ENCODE measurements at places on chromosomes 3 and 15.
A peak's percentile ranks its signal among the peaks of the same experiment; 100 is the strongest.

DNA sequence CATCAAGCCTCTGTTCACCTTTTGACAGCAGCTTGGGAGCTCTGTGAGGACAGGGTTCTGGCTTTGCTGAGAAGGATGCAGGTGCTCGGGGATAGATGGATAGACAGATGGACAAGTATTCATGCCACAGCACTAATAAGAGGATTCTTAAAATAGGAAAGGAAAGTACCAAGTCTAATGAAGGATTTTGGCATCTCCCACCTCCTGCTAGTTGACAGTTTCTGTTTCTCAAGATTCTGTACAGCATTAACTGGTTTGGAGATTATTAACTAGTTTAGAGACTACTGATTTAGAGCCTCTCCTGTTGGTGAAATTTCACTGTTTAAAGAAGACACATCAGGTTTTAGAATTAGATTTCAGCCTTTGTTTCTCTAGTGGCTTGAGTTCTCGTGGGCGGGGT is 152.3 kb downstream of the CACNA1D start:
- no peak for DNase-seq

DNA sequence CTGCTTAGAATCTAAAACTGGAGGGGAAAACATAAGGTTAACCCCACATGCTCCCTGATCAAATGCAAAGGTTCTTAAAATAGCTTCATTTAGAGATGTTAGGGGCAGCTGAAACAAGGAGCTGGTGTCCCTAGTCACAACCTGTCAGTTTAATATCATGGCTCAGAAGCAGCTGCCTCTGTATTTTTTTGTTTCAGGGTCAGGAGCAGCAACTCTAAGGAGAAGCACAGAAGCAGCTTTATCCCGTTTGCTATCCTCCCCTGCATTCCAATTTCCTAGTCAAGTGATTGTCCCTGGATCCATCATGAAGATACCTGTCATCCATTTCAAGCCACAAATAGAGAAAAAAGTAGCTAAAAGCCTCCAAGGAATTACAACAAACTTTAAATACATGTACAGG is 4.1 kb downstream of the FILIP1L start:
- DNase-seq = no peak

GRCh38 chr15:100721758-100722550 is 119.6 kb downstream of the ASB7 start:
- DNase-seq = no peak

DNA sequence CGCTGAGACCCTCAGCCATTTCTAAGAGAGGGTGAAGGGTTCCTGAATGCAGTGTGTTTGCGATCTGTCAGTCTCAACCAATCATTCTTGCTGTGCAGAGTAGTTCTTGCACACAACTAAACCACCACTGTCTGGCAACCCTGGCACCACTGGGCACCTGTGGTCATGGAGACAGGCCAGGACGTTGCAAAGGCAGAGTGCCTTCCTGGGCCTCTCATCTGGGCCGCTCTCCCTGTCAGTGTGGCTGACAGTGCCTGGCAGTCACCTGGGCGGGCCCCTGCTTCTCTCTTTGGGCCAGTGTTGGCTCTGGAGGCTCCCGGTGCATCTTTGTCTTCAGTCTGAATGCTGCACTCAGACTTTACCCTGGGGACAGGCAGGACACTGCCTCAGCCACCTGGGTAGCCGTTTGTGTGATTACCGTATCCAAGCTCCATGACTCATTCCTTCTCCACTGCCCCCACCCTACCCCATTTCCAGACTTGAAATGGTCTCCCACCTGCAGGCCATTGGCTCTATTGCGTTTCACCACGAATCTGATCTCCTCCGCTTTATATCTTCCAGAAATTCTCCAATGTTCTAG is 104.6 kb upstream of the KLF13 start:
- DNase-seq = no peak

DNA sequence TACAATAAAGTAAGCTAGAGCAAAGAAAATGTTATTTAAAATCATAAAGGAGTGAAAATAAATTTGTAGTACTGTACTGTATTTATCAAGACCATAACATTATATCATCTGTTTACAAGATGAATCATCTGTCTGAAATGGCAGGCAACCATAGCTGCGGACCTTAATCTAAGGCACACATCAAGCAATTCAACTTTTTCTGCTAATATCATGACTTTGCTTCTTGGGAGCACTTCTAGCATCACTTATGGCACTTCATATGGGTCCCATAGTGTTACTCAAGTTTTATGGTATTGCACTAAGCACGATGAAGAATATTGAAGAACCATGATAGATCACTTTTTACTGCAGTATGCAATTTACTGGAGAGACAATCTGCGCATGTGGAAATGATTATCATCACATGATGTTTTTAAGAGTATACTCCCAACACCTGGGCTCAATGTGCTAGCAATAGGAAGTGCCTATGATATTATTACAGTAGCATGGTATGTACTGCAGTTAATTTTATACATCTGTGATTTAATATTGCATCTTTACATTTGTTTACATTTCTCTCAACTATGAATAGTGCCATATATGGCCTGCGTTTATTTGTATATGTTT is 137.7 kb upstream of the NECTIN3 start:
- DNase-seq = no peak

GRCh38 chr3:19105826-19106225 is 42.5 kb upstream of the KCNH8 start:
- DNase-seq = no peak

DNA sequence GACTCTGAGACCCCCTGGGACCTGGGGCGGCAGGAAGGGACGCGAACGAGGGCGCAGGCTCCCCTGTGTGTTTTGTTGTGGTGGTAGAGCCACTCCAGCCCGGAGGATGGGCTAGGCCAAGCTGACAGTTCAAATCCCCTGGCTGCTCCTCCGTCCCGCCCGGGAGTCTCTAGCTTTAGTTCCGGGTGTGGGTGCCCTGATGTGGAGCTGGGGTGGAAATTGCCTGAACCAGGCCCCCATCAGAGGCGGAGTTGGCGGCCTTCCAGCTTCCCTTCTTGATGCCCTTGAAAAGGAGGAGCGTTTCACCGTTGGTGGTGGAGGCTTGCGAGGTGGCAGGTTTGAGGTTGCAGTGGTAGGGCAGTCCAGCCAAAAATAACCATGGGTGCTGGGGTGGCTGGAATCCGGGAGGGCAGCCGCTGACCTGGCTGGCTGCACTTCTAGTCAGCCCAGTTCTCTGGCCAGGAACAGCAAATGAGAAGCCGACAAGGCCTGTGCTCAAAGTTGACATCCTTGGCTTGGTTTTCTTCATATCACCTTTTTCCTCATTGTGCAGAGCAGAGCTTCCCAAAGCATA is 817 bp downstream of the CLK3 start:
- peak; percentile 65 for DNase-seq

DNA sequence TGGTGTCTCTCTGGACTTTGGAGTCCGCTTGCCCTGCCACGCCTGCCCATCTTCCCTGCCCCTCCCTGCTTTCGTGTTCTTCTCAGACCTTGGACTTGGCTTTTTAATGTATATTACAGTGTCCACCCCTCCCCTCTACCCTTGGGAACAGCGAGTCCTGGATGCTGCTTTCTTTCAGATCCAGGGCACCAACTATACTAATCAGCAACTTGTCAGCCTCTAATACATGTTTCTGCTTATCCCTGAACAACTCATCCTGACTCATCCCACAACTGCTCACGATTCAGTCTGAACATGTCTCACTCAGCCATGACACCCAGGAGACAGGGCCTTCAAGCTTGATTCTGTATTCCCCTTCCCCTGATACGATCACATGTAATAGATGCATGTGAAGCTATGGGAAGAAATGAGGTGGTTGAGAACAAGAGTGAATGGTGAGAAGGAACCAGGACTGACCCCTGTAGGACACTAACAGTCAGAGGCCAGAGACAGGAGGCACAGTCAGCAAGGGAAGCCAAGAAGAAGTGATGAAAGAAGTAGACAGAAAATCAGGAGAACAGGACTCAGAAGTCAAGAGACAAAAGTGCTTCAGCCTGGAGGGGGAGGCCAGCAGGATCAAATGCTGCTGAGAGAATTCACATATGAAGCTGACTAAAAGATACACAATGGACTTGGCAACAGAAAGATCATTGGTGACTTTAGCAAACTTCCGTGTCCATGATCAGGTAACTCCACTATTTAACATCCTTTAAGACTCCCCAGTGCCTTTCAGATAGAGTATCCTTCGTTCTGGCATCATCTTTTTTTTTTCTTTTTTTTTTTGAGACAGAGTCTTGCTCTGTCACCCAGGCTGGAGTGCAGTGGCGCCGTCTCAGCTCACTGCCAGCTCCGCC is 35.4 kb downstream of the BCL2L10 start:
- DNase-seq = peak; percentile 40

GRCh38 chr3:84567796-84568195 is 391.0 kb upstream of the CADM2 start:
- no peak for DNase-seq

DNA sequence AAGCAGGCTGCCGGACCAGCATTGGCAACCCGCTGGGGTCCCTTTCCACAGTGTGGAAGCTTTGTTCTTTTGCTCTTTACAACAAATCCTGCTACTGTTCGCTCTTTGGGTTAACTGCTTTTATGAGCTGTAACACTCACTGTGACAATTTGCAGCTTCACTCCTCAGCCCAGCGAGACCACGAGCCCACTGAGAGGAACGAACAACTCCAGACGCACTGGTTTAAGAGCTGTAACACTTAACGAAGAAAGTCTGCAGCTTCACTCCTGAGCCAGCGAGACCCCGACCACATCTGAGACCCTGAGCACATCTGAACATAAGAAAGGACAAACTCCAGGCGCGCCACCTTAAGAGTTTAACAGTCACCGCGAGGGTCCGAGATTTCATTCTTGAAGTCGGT is 10.7 kb upstream of the CCR4 start:
- DNase-seq = no peak

DNA sequence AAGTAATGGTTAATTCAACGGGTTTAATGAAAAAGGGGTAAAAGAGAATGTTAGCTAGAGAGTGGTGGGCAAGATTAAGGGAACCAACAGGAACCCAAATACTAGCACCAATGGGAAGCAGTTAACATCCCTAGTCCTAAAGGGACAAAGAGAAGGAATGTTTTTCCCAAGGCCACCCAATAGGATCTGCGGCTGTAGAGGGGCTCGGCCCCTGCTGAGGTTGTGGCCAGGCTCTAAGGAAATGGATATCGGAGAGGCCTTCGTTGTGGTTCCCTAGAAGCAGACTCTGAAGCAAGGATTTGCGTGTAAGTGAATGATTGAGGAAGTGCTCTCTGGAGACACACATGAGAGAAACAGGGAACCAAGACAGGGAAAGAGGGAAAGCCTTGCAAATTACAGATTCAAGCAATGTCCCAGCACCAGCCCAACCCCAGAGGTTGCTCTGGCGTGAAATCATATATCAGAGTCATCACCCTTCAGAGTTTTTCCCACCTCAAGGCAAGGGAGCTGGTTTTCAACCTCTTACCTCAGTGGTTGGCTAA is 83.6 kb upstream of the TNIK start:
- DNase-seq = no peak

Measured in stimulated activated CD4-positive, alpha-beta T cell treated with anti-CD3 and anti-CD28 coated beads, Interleukin-1b, Interleukin-23, amount 100 ng/mL, for 48 hours (primary cell).